Right cardiac atrium (tissue), 5 donors: ENCODE measurements at places on chromosomes 16 and 17. TPM values are rescaled to one million over a fixed set of nuclear protein-coding genes. Genes with fewer than 3 reads are reported as not detected.

GRCh38 chr16:16868727-16869126, 489.8 kb downstream of the NPIPA7 start:
- no peak for DNase-seq

DNA sequence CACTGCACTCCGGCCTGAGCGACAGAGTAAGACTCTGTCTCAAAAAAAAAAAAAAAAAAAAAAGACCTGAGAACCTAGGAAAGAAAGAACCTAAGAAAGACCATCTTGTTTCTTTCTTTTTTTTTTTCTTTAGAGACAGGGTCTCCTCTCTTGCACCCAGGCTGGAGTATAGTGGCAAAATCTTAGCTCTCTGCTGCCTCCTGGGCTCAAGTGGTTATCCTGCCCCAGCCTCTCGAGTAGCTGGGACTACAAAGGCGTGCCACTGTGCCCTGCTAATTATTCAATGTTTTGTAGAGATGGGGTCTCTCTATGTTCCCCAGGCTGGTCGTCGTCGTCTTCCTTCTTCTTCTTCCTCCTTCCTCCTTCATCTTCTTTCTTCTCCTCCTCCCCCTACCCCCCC, 7.8 kb upstream of the BIRC5 start:
- no peak for DNase-seq

DNA sequence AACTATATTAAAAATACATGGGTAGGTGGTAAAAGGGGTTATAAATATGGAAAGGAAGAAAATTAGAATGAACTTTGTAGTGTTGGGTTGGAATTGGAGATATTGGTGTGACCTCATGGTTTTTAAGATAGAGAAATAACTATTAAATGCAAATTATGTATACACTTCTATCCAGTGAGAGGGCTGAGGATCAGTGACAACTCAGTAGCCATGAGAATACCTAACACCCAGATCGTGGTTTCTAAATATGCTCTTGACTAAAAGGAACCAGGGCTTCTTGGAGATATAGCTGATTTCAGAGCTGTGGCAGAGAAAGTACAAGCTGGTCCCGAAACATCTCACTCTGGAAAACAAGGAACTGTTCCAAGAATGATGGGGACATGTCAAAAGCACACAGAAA, 44.4 kb downstream of the SLC6A4 start:
- DNase-seq: no peak

DNA sequence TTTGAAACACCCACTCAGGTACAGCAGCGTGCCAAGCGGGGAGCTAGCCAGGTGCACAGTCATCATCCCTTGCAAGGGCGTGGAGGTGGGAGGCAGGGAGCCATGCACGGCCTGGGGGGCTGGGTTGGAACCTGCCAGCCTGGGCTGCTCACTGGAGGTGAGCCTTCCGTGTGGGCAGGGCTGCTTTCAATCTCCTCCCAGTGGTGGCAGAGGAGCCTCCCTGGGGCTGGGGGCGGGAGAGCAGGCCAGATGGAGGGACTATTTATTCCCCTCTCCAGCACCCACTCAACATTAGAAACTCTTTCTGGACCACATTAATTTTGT, 90.3 kb downstream of the KATNIP start:
- no peak for DNase-seq

The GNGT2 gene
- 2.1 TPM for total RNA-seq

GRCh38 chr17:40099619-40100418, 570 bp downstream of the NR1D1 start:
- DNase-seq: peak; percentile 73

- DNase-seq: no peak
Observed at GRCh38 chr16:49800876-49801275, 55.0 kb downstream of the ZNF423 start.

DNA sequence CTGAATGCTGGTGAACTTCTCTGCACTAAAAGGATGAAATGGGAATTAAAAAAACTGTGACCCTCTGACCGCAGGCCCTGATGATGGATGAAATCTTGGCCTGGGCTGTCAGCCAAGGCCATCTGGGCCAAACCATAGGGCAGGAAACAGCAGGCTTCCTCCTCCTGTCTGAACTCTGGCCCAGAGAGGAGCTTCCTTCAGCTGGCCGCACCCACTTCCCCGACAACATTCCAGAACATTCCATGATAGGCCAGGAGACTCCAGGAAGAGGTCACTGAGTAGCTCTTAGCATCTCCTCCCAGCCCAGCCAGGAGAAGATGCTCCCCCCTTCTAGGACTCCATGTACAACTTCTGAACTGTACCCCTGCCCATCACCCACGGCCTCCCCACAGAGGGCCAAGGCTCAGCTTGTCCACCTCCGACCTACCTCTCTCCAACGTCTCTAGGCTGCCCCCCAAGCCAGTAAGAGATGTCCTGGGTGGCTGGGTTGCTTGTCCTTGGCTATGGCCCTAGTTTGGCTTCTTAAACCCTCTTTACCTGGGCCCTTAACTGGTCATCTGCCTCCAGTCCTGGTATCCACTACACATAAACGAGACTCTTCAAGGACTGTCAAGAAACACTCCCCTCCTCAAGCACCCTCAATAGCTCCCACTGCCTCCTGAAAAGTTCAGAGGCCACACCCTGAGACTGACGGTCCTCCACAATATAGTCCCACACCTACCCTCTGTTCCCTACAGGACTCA, 1.7 kb downstream of the RPH3AL start:
- DNase-seq: peak; percentile 90

DNA sequence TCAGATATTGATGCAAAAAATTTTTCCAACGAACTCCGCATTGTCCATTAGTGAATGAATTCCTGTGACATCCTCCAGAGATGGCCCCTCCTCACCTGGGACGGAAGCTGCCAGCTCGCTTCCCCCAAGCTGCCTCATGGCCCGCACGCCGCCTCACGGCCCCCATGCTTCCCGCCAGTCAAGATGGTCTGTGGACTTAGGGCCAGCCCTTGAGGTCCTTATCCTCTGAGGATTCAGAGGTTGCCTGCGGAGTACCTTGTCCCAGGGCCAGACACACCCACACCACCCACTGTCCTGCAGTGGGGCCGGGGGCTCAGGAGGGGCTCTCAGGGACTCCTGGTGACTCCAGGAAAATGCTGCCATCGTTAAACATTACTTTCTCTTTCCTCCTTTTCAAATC, 73.6 kb downstream of the SEC14L1 start:
- no peak for DNase-seq

- DNase-seq: no peak
Observed at GRCh38 chr17:13054666-13055065, 36.8 kb upstream of the ELAC2 start.

DNA sequence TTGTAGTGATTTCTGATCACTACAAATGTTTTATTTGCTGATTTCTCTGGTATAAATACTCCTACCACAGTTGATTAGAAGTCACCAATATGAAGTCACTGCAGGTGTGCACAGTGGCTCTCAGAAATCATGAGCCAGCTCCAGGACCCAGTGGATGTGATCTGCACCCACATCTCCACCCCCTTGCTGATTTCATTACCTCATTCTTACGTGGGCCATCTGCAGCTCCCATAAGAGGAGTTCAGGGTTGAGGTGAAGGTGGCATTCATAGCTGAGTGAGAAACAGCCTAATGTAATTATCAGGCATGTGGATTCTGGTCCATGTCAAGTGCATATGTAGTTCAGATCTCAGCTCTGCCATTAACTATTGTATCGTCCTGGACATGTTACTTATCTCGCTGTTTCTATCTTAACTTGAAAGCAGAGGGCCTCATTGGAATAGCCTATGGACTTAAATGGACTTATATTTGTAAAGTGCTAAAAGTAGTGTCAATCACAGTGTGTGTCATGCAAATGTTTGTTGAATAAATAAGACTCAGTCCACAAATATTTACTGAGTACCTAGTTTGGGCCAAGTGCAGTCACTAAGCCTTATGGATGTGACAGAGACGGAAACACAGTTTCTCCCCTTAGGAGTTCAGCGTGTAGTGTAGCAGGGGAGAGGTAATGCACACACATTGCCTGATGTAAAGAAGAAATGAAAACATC, 40.7 kb upstream of the ZKSCAN2 start:
- DNase-seq: no peak

- no peak for DNase-seq
Observed at GRCh38 chr17:37375706-37376105, at the start of gene C17orf78. Gene C17orf78, plus strand, starts transcription at chr17:37375985. Its CDS starts 108 bp downstream, at chr17:37376093.

The HOXB6 gene
- total RNA-seq: 0.84 TPM

The SAMD14 gene
- 3.3 TPM for total RNA-seq

DNA sequence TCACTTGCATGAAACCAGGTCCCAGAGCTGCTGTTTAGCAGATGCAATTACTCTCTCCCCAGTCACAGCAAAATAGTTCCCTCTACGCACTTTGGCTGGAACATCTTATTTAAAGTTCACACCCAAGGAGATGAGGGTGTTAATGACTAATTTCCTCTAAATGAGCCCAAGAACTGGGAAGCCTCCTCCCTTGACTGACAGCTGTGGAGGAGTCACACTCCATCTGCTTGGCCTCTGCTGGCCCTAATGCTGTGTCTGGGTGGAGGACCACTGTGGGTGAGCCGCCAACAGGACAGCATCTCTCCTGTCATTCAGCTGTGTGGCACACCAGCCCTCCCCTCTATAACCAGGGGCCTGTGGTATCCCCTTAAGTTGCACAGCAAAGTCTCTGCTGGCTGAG, 115.4 kb downstream of the SHISA6 start:
- DNase-seq: no peak

The TMEM98 gene
- total RNA-seq: 29.7 TPM

- peak; percentile 53 for DNase-seq
Observed at GRCh38 chr16:720447-720989, 428 bp upstream of the ANTKMT start.

DNA sequence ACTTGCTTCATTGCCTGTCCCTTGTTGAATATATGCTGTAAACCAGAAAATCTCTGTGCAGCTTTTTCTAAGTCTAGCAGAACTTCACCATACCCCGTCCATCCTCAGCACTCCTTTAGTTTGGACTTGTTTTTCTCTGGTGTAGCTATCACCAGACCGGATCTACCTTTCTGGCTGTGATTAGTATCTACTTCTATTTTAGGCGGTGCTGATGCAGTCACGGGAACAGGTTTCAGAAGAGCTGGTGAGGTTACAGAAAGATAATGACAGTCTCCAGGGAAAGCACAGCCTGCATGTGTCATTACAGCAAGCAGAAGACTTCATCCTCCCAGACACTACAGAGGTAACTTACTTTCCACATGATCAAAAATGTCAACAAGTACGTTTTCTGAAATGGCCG, 46.4 kb downstream of the NUP88 start:
- no peak for DNase-seq

GRCh38 chr17:30794372-30794771, 30.1 kb downstream of the CRLF3 start:
- DNase-seq: no peak

DNA sequence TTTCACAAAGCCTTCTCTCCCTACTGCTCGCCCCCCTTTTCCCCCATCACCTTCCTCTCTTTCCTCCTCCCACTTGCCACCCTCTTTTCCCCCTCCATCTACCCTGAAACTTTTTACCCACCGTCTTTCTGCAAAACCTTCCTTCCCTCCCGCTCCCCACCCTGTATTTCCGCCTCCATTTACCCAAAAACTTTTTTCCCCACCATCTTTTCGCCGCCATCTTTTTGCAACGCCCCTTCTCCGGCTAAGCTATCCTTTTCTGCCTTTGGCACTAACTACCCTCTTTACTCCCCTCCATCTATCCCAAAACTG, 205.2 kb upstream of the WSB1 start:
- DNase-seq: no peak

The GJD3 gene
- total RNA-seq: 0.74 TPM

- no peak for DNase-seq
Observed at GRCh38 chr16:56401482-56401881, 23.9 kb downstream of the AMFR start.

The PHOSPHO1 gene
- total RNA-seq: 0.74 TPM

GRCh38 chr16:914440-914839, 56.3 kb downstream of the LMF1 start:
- DNase-seq: no peak

- peak; percentile 25 for DNase-seq
Observed at GRCh38 chr17:27544350-27545131, 86.4 kb upstream of the LGALS9 start.
